ENCODE measurements at places on chromosomes 4 and X. TPM values are rescaled to one million over a fixed set of nuclear protein-coding genes. Genes with fewer than 3 reads are reported as not detected.

The PAK3 gene
- total RNA-seq, result not detected

The DDX60 gene
- total RNA-seq, result 1.6 TPM

The CPEB2 gene
- total RNA-seq, result 7.9 TPM

The UXT gene
- total RNA-seq, result 172 TPM

The NAP1L5 gene
- 2.0 TPM for total RNA-seq

The GRIA2 gene
- not detected for total RNA-seq

The ETDB gene
- not detected for total RNA-seq

The HSFX1 gene
- total RNA-seq, result 0.37 TPM

The DGAT2L6 gene
- total RNA-seq, result not detected

The C4orf50 gene
- not detected for total RNA-seq

The AMBN gene
- total RNA-seq, result not detected

The ANXA3 gene
- 58.8 TPM for total RNA-seq

The NLGN4X gene
- 0.03 TPM for total RNA-seq

The UGT8 gene
- total RNA-seq, result 0.14 TPM

The ANOS1 gene
- total RNA-seq, result 0.04 TPM

The RNF175 gene
- not detected for total RNA-seq

The F9 gene
- not detected for total RNA-seq

The PDE5A gene
- total RNA-seq, result 0.62 TPM

The XPNPEP2 gene
- total RNA-seq, result not detected

The OTC gene
- not detected for total RNA-seq

The TCEAL2 gene
- not detected for total RNA-seq

The DUSP9 gene
- 1.5 TPM for total RNA-seq

The IL21 gene
- not detected for total RNA-seq

The PRKG2 gene
- total RNA-seq, result 0.74 TPM

The USP26 gene
- total RNA-seq, result not detected

The STBD1 gene
- 12.5 TPM for total RNA-seq

The CXCL11 gene
- total RNA-seq, result 0.20 TPM

The GASK1B gene
- total RNA-seq, result 0.27 TPM

The MEPE gene
- not detected for total RNA-seq

The TRIM61 gene
- not detected for total RNA-seq

The TMEM187 gene
- total RNA-seq, result 5.3 TPM

The IL1RAPL2 gene
- total RNA-seq, result not detected

The TECRL gene
- not detected for total RNA-seq

The DNAAF6 gene
- total RNA-seq, result not detected

The XKRX gene
- total RNA-seq, result 0.89 TPM

The FATE1 gene
- 0.17 TPM for total RNA-seq

The NALF2 gene
- 6.1 TPM for total RNA-seq

The TRAM1L1 gene
- total RNA-seq, result 0.49 TPM

The S100G gene
- not detected for total RNA-seq

The PDCL2 gene
- not detected for total RNA-seq

The CDS1 gene
- 0.54 TPM for total RNA-seq

The BLOC1S4 gene
- 22.1 TPM for total RNA-seq

The ATP2B3 gene
- 0.10 TPM for total RNA-seq

The GAGE12F gene
- not detected for total RNA-seq

The TMEM165 gene
- 54.9 TPM for total RNA-seq

The FSTL5 gene
- total RNA-seq, result not detected

The ADH4 gene
- not detected for total RNA-seq

The POU4F2 gene
- total RNA-seq, result not detected

The RHOXF2B gene
- total RNA-seq, result not detected

The MAOB gene
- total RNA-seq, result 0.29 TPM

The NLGN3 gene
- total RNA-seq, result 0.84 TPM

The PABPC1L2A gene
- total RNA-seq, result not detected

The PGRMC1 gene
- 149 TPM for total RNA-seq

The C4orf54 gene
- not detected for total RNA-seq

The CYLC1 gene
- total RNA-seq, result not detected

The UGT2B10 gene
- not detected for total RNA-seq
